ENCODE measurements at places on chromosomes 6 and 20. TPM values are rescaled to one million over a fixed set of nuclear protein-coding genes. Genes with fewer than 3 reads are reported as not detected.

DNA sequence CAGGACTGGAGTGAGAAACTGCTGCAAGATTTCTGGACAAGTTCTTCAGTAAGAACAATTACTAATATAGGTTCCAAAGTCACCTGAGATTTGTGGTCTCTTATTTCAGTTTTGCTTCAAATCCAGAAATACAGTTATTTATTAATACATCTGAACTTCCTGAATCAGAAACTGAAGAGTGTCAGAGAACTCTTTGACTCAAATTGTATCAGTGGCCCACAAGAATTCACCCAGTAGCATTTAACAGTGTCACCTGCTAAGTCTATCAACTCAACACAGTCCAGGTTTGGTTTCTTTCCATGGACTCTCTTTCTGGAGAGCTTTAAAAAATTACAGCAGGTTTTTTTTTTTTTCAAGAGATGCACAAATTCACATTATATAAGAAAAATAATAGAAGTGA is 18.8 kb upstream of the NHSL1 start:
- no peak for DNase-seq

- no peak for DNase-seq
Observed at GRCh38 chr20:50343125-50343489, 152.5 kb downstream of the CEBPB start.

- no peak for DNase-seq
Observed at GRCh38 chr6:150301846-150302519, 66.8 kb upstream of the IYD start.

- DNase-seq: no peak
Observed at GRCh38 chr20:3276680-3277015, 37.7 kb upstream of the SLC4A11 start.

DNA sequence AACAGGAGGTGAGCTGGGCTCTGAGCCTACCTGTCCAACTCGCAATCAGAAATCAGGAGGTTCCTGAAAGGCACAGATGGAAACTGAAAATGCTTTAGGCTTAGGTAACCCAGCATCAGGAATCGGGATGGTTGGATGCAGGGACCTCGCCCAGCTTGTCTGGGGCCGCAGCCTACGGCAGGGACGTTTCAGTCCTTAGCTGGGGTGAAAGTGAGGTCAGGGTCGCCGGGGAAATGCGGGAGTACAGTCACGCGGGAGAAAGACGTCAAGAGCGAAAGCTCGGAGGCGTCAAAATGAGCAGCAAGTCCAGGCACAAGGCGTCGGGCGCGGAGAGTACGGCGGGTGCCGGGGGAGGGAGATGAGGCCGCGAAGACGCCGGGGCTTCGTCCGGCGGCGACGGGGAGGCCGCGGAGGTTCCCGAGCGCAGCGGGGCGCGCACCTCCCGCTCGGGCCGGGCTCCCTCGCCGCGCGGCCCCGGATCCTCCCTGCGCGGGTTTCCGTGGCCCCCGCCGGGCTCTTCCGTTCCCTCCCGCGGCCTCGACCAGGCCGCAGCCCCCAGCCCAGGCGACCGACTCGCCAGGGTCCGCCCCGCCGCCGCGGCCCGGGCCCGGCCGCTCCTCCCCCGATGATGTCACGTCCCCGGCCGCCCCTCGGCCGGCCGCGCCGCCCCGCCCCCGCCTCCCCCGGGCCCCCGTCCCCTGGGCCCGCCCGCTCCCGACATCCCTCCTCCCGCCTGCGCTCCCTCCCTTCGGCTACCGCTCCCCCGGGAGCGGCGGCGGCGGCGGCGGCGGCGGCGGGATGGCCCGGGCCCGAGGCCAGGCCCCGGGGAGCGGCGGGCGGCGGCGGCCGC is at the start of gene EBF4:
EBF4 (plus strand) TSS at position 745 of the 850 bp plus-strand sequence. CDS start 866 bp downstream, outside the sequence.
- no peak for DNase-seq

DNA sequence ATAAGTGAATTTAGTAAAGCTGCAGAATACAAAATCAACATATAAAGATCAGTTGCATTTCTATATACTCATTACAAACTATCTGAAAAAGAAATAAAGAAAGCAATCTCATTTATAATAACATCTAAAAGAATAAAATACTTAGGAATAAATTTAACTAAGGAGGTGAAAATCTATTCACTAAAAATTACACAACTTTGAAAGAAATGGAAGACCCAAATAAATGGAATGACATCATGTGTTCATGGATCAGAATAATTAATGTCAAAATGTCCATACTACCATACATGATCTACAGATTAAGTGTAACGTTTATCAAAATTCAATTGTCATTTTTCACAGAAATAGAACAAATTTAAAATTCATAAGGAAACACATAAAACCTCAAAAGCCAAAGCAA is 194.9 kb downstream of the TINAG start:
- DNase-seq: no peak

DNA sequence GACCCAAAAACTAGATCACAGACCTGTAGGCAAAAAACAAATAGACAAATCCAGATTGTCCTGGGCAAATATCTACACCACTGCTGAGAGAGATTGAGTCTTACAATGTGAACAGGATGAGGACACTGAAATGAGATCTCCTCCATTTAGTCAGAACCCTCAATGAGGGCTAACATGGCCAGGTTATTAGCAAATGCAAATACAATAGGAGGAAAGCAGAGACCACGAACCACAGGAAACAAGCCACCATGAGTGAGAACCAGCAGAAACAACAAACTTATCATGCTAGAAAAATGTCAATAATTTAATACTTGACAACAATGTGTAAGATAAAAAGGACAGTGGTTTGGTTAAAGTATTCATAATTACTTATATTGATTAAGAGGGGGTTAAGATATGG is 162.8 kb downstream of the SYNE1 start:
- no peak for DNase-seq

DNA sequence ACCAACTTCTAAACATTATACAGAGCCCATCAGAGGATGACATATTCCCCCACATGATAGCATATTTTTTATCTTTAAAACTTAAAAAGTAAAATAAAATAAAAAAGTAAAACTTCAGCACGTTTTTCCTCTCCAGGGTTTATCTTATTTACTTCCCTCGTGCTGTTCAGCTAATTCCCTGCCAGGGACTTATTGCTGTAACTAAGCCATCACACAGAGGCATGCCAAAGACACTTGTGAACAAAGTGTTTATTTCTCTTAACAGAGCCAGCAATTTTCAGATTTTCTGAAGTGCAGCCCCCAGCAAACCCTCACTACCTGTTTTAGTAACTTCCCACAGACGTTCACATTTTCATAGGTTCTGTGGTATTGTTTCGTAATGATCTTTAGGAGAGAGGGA is 293.8 kb downstream of the ZNF217 start:
- no peak for DNase-seq

DNA sequence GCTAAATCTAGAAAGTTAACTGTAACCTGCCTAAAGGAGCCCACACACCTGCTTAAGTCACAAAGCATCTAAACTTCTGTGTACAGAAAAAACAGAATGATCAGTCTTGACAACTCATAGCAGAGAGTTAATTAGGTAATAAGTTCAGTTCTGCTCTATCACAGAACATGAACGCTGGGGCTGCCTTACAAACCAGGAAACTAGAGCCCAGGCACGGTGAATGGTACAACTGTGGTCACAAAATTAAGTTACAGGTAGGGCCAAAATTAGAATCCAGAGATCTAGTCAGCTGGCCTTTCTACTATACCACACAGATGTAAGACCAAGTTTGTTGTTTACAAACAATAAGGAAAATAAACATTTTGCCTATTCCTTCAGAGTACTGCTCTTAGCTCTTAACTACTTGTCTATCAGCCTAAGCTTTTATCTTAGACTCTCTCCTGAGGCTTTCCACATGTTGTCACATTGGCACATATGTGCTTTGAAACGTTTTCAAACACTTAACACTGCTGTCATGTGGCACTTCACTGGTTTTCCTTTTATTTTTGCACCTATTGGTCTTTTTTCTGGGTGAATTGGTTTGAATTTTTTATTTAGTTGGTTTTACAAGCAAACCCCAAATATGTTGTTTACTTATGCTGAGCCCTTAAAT is 75.7 kb downstream of the SIM1 start:
- no peak for DNase-seq

DNA sequence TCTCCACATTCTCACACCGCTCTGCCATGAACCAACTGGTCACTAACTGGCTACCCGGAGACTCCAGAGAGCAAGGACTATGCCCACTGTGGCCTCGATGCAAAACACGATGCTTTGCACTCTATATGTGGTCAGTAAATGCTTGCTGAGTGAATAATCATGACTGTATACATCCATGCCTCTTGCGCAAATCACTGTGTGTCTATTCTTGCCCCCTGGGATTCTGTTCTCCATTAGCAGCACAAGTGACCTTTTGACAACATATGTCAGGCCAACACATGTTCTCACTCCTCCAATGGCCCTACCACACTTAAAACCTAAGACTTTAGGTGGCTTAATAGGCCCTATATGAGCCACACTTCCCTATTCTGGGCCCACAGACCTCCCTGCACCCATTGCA is 16.9 kb downstream of the KIF16B start:
- no peak for DNase-seq

- DNase-seq: no peak
Observed at GRCh38 chr6:143260857-143261256, 189.6 kb downstream of the ADAT2 start.

- DNase-seq: no peak
Observed at GRCh38 chr6:121339639-121340226, 5.5 kb upstream of the TBC1D32 start.

- DNase-seq: no peak
Observed at GRCh38 chr20:15867899-15868298, 705.3 kb downstream of the KIF16B start.

- DNase-seq: no peak
Observed at GRCh38 chr20:38586181-38586525, 5.2 kb downstream of the ADIG start.

- no peak for DNase-seq
Observed at GRCh38 chr20:3354247-3354646, 53.2 kb downstream of the DNAAF9 start.

DNA sequence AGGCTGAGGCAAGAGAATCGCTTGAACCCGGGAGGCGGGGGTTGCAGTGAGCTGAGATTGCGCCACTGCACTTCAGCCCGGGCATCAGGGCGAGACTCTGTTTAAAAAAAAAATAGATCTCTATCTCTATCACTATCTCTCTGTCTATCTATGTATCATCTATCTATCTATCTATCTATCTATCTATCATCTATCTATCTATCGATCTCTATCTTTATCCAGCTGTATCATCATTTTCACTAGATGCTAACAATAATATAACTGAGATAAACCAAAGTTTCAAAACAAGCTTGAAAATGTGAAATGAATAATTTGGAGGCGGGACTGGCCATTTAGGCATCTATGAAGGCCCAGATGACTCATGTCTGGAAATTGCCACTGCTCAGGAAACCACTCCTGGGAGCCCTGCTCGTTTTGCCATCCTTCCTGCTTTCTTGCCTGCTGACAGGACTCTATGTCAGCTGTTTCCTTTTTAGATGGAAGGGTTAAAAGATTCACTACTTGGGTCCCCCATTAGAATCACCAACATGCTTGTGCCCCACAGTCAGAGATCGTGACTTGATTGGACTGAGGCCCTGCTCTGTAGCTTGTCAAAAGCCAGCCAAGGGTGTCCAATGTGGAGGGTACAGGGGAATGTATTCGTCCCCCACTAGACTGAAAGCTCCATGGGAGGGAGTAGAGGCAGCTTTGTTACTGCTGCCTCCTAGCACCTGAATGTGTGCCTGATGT is 61.7 kb downstream of the UTRN start:
- no peak for DNase-seq

GRCh38 chr20:54466127-54466526 is 9.3 kb upstream of the DOK5 start:
- no peak for DNase-seq

Gene CTCFL
- total RNA-seq: not detected

Gene F13A1
- not detected for total RNA-seq

DNA sequence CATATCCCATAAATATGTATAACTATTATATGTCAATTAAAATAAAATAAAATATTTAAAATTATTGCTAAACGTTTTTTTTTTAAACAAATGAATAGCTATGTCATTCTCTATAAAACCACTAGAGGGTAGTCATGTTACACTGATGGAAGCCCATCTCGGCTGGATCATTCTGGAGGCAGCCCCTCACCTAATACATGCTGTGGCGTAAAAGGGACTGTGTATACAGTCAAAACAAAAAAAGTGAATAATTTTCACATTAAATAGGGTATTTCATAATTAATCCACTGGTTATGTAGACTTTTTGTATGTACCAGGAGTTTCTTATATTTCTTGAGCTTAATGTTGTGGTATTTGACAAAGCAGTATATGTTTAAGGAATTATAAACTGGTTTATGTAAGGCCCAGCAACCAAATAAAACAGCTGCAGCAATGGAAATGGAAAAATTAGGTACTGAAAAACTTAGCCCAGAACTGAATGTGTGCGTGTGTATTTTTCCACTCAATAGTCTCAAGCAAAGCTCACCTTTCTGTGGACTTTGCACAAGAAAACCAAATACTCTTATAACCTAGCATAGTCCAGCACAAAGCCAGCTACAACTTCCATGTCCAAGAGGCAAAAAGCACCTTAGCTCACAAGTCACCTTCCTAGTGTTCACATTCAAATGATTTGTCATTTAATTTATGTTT is 81.7 kb downstream of the COL9A1 start:
- no peak for DNase-seq

Gene TMEM14C
- total RNA-seq: 61.3 TPM

DNA sequence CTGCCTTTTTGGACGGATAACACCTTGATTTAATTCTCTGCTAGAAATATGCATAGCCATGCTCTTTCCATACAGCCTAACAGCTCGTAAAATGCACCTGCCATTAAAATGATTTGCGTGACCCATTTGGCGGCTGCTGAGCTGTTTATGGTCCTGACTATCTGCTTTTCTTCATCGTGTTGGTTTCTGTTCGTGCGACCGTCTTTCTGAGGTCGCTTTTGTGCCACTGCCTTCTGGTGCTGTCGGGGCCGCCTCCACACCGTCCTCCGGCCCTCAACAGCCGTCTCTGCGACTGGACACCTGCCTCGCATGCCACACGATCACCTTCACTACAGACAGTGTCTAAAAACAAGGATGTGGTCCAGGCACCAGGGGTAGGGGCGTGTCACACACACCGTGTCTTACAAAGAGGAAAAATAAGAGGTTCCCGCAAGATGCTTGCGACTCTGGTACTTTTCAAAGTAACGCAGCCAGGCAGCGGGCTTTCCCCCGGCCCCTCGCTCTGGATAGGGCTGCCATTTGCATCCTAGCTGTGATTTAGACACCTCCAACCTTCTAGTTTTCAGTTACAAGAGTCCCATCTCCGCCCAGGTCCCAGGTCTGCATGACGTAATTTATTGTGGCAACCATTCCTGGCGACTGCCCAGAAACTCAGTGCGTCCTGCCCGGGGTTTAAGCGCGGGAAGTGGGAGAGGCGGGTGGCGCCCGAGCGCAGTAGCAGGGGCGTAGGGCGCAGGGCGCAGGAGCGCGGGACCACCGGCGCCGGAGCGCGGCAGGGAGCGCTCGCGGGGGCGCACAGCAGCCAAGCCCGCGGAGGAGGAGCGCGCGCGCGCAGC is at the start of gene STMND1:
STMND1 (plus strand) TSS at position 629 of the 836 bp plus-strand sequence. CDS start 208 bp downstream, outside the sequence.
- DNase-seq: no peak

DNA sequence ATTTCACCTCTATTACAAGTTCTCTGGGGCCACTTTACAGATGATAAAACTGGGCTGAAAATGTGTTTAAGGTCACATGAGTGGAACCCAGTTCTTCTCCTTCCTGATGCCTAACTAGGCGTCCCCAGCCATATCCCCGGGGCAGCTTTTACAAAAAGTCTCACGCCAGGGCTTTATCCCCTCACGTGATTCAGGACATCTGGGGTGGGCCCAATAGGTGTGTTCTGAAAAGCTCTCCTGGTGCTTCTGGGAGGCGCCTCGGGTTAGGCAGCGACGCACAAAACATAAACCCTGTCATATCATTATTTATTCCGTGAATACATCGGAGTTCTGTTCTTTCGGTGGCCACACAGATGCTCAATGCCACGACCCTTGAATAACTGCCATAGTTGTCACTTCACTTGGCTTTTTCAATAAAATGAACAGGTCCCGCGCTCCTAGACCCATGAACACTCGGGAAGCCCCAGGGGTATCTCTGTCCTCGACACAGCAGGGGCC is 32.1 kb downstream of the SF3B5 start:
- DNase-seq: no peak

Data from activated T-helper 2 cell treated with anti-CD3 and anti-CD28 coated beads, Interferon-gamma antibody, Interleukin-2, Interleukin-4, amounts not matched to agents 10 μg/mL and 5 μg/mL and 100 μg/mL, durations not matched to agents 14 hours and 24 hours and 36 hours (primary cell).